ENCODE measurements at places on chromosomes 7 and 10. TPM values are rescaled to one million over a fixed set of nuclear protein-coding genes. Genes with fewer than 3 reads are reported as not detected.

DNA sequence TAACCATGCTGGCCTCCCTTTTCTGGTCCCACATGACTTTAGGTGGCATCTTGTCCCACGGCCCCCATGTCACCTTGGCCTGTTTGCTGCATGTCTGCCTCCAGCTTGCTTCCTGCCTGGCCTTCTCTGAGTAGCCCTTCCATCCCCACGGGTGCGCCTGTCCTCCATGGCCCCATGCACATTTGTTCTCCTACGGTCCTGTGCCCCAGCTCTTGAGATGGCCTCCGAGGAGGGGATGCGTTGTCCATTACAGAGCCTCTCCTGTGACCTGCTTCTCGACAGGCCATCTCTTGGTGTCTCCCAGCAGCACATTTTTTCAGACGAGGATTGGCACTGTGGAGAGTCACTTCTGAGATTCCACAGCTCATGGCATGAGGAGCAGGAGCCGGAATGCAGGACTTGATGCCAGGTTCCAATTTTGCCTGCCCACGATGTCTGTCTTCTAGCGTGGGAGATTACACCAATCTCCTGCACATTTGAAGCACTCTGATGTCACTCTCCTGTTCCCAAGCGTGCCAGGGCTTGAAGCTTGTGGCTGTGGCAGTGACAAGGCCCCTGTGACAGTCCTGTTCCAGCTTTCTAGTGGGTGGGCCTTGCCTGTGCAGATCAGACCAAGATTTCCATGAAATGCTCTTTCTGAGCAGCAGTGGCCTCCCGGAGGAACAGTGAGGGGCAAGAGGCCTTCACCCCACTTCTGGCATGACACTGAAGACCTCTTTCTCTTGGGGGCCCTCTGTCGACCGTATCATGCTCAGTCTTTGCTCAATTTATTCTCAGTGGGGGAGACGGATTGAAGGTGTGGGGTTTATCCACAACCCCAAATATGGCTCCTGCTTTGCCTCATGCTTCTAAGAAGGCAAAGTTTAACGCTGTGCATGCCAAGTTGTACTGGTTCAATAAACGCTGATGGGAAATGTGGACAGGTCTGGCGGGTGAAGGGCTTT is 13.4 kb downstream of the WDFY4 start:
- H3K27ac ChIP-seq = no peak overlapping the region
- DNase-seq = no peak
- H3K4me1 ChIP-seq = no peaks in the 10 kb centered on the region
- H3K27me3 ChIP-seq = peaks cover 84% of the 10 kb centered on the region
- H3K36me3 ChIP-seq = no peaks in the 10 kb centered on the region

The SLC26A3 gene
- not detected for total RNA-seq

GRCh38 chr7:100215895-100216294 is 3.9 kb upstream of the PVRIG start:
- H3K36me3 ChIP-seq = no peaks in the 10 kb centered on the region
- no peak for DNase-seq
- no peak overlapping the region for H3K4me3 ChIP-seq
- peaks cover 11% of the 10 kb centered on the region for H3K4me1 ChIP-seq
- H3K27ac ChIP-seq = no peak overlapping the region
- no peaks in the 10 kb centered on the region for H3K27me3 ChIP-seq

- no peaks in the 10 kb centered on the region for H3K4me1 ChIP-seq
- no peak overlapping the region for H3K27ac ChIP-seq
- no peaks in the 10 kb centered on the region for H3K36me3 ChIP-seq
- H3K4me3 ChIP-seq = no peak overlapping the region
These were observed 52.2 kb downstream of the R3HCC1L start for GRCh38 chr10:98186681-98187080.

GRCh38 chr7:66699998-66700397 is 40.5 kb upstream of the RABGEF1 start:
- no peaks in the 10 kb centered on the region for H3K4me1 ChIP-seq
- H3K36me3 ChIP-seq = 0 out of 2 replicates have a peak, but pooled peaks cover 3% of the 10 kb centered on the region
- no peak overlapping the region for H3K27ac ChIP-seq
- H3K27me3 ChIP-seq = no peaks in the 10 kb centered on the region
- DNase-seq = no peak

GRCh38 chr7:123329988-123330643 is 130.3 kb upstream of the SLC13A1 start:
- no peak overlapping the region for H3K27ac ChIP-seq

The SPDYE2 gene
- not detected for total RNA-seq

The ANKRD22 gene
- total RNA-seq = 4.9 TPM

DNA sequence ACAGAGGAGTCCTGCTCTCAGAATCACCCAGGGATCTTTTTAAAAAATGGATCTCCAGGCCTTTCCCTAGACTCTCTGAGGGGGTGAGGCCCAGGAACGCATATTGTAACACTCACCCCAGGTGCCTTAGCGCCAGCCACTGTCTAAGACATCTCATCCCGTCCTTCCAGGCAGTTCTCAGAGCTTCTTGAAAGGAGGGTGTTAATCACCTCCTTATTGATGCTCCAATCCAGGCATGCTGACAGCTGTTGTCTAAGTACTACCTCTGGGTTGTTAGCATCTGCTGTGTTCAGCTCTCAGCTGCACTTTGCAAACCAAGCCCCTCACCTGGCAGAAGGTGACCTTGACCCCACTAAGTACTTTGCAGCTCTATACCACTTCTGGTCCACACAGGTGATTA is 36.0 kb downstream of the KIAA1549 start:
- no peaks in the 10 kb centered on the region for H3K27me3 ChIP-seq
- H3K4me1 ChIP-seq = no peaks in the 10 kb centered on the region
- DNase-seq = no peak
- H3K4me3 ChIP-seq = no peak overlapping the region
- H3K27ac ChIP-seq = no peak overlapping the region

- no peak for DNase-seq
- no peaks in the 10 kb centered on the region for H3K27me3 ChIP-seq
- H3K36me3 ChIP-seq = no peaks in the 10 kb centered on the region
- H3K27ac ChIP-seq = no peak overlapping the region
- H3K4me3 ChIP-seq = no peak overlapping the region
These were observed 34.0 kb downstream of the HSPA12A start for GRCh38 chr10:116708391-116708821.

DNA sequence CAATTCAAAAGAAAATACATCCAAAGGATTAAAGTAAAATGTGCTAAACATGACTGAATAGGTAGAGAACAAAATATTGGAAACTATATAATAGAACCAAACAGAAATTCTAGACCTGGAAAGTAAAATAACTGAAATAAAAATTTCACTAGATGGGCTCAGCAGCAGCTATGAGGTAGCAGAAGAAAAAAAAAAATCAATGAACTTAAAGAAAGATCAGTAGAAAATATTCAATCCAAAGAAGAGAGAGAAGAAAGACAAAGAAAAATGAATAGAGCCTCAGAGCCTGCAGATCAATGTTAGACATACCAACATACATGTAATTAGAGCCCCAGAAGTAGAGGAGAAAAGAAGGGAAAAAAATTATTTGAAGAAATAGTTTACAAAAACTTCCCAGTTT is 129.6 kb upstream of the RNF32 start:
- H3K36me3 ChIP-seq = no peaks in the 10 kb centered on the region
- peaks cover 91% of the 10 kb centered on the region for H3K27me3 ChIP-seq
- H3K4me1 ChIP-seq = no peaks in the 10 kb centered on the region

DNA sequence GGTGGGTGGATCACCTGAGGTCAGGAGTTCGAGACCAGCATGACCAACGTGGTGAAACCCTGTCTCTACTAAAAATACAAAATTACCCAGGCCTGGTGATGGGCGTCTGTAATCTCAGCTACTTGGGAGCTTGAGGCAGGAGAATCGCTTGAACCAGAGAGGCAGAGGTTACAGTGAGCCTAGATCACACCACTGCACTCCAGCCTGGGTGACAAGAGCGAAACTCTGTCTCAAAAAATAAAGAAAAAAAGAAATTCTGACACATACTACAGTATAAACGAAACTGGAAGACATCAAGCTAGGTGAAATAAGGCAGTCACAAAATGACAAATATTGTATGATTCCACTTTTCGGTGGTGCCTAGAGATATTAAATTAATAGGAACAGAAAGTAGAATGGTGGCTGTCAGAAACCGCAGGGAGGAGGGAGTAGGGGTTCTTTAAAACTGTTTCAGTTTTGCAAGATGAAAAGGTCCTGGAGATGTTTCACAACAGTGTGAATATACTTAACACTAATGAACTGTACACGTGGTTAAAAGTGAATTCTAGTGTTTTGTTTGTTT is 23.2 kb downstream of the PILRA start:
- no peak overlapping the region for H3K4me3 ChIP-seq
- H3K27ac ChIP-seq = no peak overlapping the region
- no peaks in the 10 kb centered on the region for H3K36me3 ChIP-seq
- no peaks in the 10 kb centered on the region for H3K27me3 ChIP-seq
- no peak for DNase-seq

GRCh38 chr10:42645103-42645502 is 6.7 kb upstream of the ZNF33B start:
- peaks cover 27% of the 10 kb centered on the region for H3K4me1 ChIP-seq
- no peak overlapping the region for H3K27ac ChIP-seq
- DNase-seq = no peak
- H3K4me3 ChIP-seq = no peak overlapping the region

- peak overlapping the region; percentile 0 for H3K27ac ChIP-seq
- H3K27me3 ChIP-seq = no peaks in the 10 kb centered on the region
- DNase-seq = no peak
- peaks cover 90% of the 10 kb centered on the region for H3K36me3 ChIP-seq
These were observed 29.5 kb downstream of the NAMPT start for GRCh38 chr7:106255246-106255645.

DNA sequence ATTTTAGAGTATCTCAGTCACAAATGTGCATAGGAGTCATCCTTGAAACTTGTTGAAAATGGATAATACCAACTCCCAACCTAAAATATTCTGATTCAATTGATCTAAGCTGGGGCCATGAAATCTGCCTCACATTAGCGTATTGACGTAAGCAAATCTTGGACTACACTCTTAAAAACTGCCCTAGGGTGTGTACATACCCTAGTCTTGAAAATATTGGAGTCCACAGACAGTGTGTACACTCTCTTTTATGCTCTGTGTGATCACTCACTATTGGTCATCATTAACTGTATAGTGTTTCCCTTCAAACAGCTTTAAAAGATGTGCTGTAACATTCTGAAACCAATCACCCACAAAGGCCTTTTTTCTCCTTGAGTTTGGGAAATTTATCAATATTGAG is 102.9 kb upstream of the FERD3L start:
- no peak for DNase-seq
- H3K27ac ChIP-seq = no peak overlapping the region
- H3K36me3 ChIP-seq = no peaks in the 10 kb centered on the region
- H3K4me3 ChIP-seq = no peak overlapping the region

The GRM3 gene
- total RNA-seq = not detected

DNA sequence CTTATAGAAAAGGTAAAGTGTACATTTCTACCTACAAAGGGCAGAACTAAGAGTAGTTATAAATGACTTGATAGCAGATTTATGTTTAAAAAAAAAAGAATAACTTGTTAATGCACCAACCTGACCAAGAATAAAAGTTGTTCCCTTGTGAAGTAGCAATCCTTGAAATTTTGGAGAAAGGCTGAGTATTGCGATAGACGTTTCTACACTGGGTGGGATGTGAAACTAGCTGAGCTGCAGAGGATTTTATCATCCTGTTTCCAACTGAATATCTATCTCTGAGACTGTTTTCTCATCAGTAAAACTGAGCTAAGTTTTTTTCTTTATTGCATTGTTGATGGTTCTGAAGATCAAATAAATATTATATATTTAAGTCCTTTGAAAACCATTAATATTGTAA is 14.6 kb downstream of the MDFIC start:
- no peak overlapping the region for H3K4me3 ChIP-seq
- DNase-seq = no peak
- no peak overlapping the region for H3K27ac ChIP-seq
- H3K4me1 ChIP-seq = no peaks in the 10 kb centered on the region

GRCh38 chr10:87866412-87866974 is 3.1 kb downstream of the PTEN start:
- no peak overlapping the region for H3K27ac ChIP-seq
- no peak for DNase-seq
- peak overlapping the region; percentile 98 for H3K4me3 ChIP-seq
- no peaks in the 10 kb centered on the region for H3K27me3 ChIP-seq

DNA sequence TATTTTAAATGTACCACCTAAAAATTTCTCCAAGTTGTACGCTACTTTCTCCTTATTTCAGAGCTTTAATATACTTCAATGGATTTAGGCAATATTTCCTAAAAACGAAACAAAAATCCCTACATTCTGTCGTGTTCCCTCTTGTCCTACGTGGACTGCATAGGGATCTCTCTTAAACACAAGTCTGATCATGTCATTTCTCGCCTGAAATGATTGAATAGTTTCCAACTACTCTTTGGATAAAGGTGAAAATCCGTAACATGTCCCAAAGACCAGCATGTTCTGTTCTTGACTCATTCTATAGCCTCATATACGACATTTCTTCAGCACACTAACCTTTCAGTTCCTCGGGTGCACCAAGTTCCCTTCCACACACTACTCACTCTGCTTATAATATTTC is 17.7 kb upstream of the TPK1 start:
- no peak overlapping the region for H3K4me3 ChIP-seq
- no peaks in the 10 kb centered on the region for H3K4me1 ChIP-seq
- no peak for DNase-seq
- H3K27me3 ChIP-seq = no peaks in the 10 kb centered on the region

DNA sequence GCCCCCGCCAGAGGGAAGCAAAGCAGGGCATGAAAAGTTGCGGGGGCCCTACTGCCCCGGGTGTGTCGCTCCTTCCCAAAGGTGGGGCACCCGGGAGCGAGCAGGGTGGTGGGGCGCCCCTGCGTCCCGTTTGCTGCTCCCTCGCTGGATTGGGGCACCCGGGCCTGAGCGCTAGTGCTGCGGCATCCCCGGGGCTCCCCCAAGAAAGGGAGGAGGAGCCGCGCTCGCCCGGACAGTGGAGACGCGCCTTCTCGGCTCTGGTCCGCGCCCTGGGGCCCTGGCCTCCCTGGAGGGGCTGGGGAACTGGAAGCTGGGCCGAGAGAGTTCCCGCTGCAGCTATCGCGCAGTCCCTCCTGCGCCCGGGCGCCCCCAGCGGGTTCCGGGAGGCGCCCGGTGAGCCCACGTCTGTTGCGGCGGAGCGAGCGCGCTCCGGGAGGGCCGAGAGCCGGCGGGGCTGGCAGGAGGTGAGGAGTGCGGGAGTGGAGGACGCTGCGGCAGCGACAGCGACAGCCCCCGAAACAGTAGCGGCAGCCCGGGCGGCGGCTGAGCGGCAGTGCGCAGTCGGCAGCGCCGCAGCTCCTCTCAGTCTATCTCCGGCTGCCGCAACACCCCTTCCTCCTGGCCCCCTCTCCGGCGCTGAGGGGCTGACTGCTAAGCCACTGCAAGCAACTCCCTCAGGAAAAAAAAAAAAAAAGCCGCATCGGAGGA is 504 bp upstream of the BMPER start:
- no peak overlapping the region for H3K4me3 ChIP-seq
- no peaks in the 10 kb centered on the region for H3K36me3 ChIP-seq
- H3K27ac ChIP-seq = no peak overlapping the region
- peak; percentile 10 for DNase-seq
- no peaks in the 10 kb centered on the region for H3K4me1 ChIP-seq
- H3K27me3 ChIP-seq = peaks cover 3% of the 10 kb centered on the region

- no peaks in the 10 kb centered on the region for H3K4me1 ChIP-seq
- no peaks in the 10 kb centered on the region for H3K27me3 ChIP-seq
- H3K36me3 ChIP-seq = no peaks in the 10 kb centered on the region
These were observed 14.9 kb downstream of the HIPK2 start for GRCh38 chr7:139762886-139763285.

- H3K27ac ChIP-seq = no peak overlapping the region
- peaks cover 7% of the 10 kb centered on the region for H3K27me3 ChIP-seq
- no peak for DNase-seq
- H3K4me3 ChIP-seq = no peak overlapping the region
- H3K36me3 ChIP-seq = no peaks in the 10 kb centered on the region
- no peaks in the 10 kb centered on the region for H3K4me1 ChIP-seq
These were observed 436.0 kb downstream of the PAXIP1 start for GRCh38 chr7:154566877-154567276.
